ENCODE measurements at places on chromosomes 6 and 20. TPM values are rescaled to one million over a fixed set of nuclear protein-coding genes. Genes with fewer than 3 reads are reported as not detected.

Gene AGER
- total RNA-seq, result 0.86 TPM

Gene AIF1
- total RNA-seq, result not detected

Gene XKR7
- not detected for total RNA-seq

Gene SKIC2
- 32.1 TPM for total RNA-seq

Gene NMBR
- total RNA-seq, result not detected

DNA sequence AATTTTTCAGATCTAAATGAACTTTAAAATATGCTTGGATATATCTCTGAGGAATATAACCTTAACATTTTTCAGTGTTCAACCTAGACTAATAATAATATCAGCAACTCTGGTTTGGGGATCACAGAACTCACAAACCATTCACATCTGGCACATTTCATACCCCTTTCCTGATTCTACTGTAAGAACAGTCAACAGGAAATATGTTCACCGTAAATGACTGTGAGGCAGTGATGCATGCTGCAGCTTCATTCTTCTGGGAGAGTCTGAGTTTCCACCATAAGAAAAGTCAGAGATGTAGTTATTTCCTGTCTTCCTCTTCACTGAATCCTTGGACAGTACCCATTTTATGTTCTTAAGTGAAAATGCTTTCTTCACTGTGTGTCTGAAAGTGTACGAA lies 134.2 kb upstream of the IFNGR1 start:
- no peak for DNase-seq

- DNase-seq, result no peak
Observed at GRCh38 chr20:19313342-19314069, 101.1 kb downstream of the SLC24A3 start.

GRCh38 chr6:108210556-108210955 lies 44.7 kb downstream of the NR2E1 start:
- no peak for DNase-seq

DNA sequence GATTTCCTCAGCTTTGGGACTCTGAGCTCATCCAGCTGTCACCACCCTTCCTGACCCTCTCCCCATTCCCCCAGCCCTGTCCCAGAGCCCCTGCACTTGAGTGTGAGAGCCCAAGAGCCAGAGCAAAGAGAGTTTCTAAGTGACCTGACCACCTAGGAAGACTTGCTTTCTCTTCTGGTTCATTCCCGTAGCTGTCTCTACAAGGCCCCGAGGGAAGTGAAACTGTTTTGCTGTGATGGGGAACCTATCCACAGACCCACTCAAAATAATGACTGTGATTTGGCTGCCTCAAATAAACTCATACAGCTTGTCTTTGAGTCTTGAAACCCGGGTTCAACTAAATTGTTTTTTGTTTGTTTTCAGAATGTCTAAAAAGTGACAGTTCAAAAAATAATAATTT lies 74.6 kb upstream of the XRN2 start:
- no peak for DNase-seq

DNA sequence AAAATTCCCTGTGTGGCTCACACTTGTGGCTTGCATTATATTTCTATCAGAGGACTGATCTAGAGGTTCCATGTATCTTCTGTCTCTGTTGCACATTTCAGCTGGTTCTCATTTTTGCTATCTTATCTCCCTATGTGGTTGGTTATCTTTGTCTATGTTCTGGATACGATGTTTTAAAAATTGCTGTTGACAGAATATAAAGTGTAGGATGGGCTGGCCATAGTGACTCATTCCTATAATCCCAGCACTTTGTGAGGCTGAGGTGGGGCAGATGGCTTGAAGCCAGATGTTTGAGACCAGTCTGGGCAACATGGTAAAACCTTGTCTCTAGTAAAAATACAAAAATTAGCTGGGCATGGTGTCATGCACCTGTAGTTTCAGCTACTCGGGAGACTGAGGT lies 9.9 kb upstream of the ULBP3 start:
- no peak for DNase-seq

- DNase-seq, result no peak
Observed at GRCh38 chr6:116444092-116444491, 17.1 kb upstream of the CALHM6 start.

DNA sequence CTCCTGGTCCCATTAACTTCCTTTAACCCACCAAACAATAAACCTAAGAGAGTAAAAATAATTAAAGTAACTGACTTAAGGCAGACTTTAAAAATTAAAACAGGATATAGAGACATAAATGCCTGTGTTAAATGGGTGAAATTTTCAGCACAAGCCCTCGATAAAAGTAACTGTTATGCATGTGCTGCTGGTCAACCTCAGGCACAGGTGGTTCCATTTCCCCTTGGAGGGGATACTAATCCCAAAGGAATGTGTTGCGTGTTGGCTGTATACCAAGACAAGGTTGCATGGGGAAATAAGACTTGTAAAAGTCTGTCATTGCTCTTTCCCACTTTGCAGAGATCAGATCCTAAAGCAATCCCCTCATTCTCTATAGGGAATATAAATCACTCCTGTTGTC lies 25.8 kb downstream of the HLA-A start:
- peak; percentile 91 for DNase-seq

- peak; percentile 75 for DNase-seq
Observed at GRCh38 chr6:31821301-31822035, 6.1 kb upstream of the HSPA1B start.

DNA sequence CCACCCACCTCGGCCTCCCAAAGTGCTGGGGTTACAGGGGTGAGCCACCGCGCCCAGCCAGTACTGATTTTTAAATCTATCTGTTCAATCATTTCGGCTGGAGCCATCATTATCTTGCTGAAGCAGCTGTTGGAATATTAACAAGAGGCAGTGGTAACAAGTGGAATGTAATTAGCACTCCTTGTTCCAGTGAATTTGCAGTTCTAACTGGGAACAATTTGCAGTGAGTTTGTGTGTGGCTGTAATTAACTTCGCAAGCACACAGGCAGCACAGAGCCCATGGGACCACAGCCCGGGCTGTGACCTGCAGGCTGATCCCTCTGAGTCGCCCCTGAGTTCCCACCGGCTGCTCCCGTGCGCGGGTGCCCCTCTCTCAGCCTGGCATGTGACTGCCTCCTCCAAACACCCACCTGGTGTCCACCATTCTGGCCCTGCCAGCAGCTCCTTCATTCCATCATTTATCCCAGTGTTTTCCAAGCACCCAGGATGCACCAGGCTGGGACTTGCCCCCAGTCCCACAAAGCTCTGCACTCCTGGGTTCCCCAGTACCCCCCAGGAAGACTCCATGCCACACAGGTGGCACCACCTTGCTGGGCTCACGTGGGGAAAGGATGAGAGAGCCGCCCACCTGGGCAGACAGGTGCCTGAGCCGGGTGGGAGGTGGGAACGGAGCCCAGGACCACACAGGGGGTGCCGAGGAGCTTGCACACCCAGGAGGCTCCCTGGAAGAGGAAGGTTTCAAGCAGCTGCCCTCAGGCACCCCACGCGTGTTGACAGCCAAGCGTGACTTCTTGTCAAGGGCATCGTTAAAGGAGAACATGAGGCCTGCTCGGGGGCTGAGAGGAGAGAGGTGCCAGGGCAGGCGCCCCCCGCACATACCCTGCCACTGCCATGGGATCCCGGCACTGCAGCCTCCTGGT lies 75.2 kb downstream of the YTHDF1 start:
- no peak for DNase-seq

- peak; percentile 12 for DNase-seq
Observed at GRCh38 chr6:53793318-53794136, 1.3 kb upstream of the LRRC1 start.

DNA sequence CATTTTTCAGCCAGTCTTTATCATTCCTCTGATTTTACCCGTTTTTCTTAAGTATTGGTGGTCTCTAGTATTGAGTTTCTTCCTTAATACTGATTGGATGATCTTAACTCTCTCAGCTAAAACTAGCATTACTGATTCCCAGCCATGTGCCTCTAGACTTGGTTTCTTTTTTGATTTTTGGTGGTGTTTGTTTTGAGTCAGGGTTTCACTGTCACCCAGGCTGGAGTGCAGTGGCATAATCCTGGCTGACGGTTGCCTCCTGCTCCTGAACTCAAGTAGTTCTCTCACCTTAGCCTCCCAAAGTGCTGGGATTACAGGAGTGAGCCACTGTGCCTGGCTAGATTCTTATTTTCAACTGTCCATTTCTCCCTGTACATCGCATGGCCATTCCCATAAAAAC lies 24.9 kb downstream of the DPPA5 start:
- DNase-seq, result no peak

DNA sequence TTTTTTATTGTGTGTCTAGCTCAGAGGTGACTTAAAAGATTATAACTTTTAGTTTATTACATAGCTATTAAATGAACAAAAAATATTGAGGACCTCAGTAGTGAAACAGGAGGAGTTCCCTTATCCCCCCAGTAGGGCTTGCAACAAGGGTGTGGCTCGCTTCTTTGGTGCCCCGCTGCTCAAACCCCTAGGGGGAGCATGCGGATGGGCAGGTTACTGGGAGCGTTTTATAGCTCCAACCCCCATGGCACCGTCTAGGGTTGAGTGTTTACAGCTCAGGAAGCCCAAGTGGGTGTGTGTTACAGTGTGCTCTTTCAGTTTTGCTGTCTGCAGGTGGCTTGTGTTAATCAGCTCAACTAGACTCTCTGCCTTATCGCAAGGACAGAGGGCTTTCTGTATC lies 1513.7 kb downstream of the GRIK2 start:
- no peak for DNase-seq

DNA sequence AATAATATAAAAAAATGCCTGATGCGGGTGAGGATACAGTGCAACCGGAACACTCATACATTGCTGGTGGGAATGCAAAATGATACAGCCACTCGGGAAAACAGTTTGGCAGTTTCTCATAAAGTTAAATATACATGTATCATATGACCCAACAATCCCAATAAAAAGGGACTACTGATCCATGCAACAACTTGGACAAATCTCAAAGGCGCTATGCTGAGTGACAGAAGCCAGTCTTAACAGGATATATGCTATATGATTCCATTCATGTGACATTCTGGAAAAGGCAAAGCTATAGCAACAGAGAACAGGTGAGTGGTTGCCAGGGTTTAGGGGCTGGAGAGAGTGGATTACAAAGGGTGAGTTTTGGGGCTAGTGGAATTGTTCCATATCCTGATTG lies 170.2 kb upstream of the MLN start:
- DNase-seq, result no peak
